ENCODE measurements at places on chromosomes 16 and 17. TPM values are rescaled to one million over a fixed set of nuclear protein-coding genes. Genes with fewer than 3 reads are reported as not detected.
A peak's percentile ranks its signal among the peaks of the same experiment; 100 is the strongest.

Gene NUP88
- total RNA-seq: 103 TPM

DNA sequence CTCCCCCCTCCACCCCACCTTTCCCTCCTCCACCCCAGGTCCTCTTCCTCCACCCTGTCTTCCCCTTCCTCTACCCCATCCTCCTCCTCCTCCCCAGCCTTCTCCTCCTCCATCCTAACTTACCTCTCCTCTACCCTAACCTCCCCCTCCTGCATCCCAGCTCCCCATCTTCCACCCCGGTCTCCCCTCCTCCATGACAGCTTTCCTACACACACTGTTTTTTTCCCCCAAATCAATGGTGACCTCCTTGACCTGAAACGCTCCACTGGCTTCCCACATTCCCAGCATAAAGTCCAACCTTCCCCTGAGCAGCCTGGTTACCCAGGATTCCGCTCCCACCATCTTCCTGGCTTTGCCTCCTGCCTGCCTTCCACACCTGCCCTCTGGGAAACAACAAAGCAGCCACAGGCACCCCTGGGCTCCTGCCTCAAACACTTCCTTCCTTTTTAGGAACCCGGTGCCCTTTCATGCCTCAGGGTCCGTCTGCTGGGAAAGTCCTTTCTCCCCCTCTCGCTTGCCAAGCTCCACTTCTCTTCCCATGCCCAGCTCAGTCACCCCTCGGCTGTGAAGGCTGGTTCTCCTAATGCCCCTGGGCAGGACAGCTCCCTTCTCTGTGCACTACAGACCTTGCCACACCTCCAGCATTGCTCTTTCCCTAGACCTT, 2.1 kb downstream of the RGS9 start:
- H3K4me3 ChIP-seq: no peak overlapping the region
- no peak for DNase-seq
- H3K27me3 ChIP-seq: no peaks in the 10 kb centered on the region
- H3K4me1 ChIP-seq: peaks cover 11% of the 10 kb centered on the region
- H3K27ac ChIP-seq: no peak overlapping the region

- no peak for DNase-seq
- no peaks in the 10 kb centered on the region for H3K4me1 ChIP-seq
- H3K27ac ChIP-seq: no peak overlapping the region
- H3K36me3 ChIP-seq: peaks cover 3% of the 10 kb centered on the region
- no peaks in the 10 kb centered on the region for H3K27me3 ChIP-seq
Measured at GRCh38 chr16:3748307-3748706, 31.0 kb upstream of the TRAP1 start.

DNA sequence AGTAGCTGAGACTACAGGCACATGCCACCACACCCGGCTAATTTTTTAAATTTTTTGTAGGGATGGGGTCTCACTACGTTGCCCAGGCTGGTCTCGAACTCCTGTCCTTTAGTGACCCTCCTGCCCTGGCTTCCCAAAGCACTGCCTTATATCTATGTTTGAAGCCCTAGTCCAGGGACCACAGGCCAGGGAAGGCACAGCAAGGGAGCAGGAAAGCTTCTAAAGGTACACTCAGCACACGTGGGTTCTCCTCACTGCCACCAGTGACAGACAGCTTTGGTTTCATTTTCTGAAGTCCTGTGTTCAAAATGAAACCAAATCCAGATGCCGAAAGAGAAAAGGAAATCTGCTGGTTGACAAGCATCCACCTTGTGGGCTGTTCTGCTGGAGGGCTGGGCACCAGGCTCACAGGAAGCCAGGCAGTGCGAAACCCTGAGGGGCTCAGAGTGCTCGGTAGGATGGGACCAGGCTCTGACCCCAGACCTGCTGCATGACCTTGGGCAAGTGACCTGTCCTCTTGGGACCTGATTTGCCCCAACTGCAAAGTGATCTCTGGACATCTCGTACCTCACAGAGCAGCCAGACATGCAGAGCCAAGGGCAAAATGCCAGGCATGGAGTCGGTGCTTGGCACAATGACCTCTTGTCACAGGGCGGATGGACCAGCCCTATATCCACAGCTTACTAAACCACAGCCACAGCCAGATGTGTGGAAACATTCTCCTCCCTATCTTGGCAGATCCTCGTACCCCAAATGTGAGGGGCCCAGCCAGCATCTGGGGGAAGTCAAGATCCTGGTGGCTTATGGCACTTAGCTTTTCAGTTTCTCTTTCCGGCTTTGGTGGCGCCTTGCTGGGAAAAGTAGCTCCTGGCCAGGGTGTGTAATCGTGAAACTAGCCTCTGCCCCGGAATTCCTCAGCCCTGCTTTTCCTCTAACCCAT, 2.8 kb upstream of the SOCS1 start:
- no peak for DNase-seq
- H3K4me1 ChIP-seq: peaks cover 13% of the 10 kb centered on the region
- H3K27ac ChIP-seq: no peak overlapping the region
- H3K36me3 ChIP-seq: no peaks in the 10 kb centered on the region
- no peak overlapping the region for H3K4me3 ChIP-seq
- H3K27me3 ChIP-seq: no peaks in the 10 kb centered on the region

Gene HES7
- total RNA-seq: 2.9 TPM

- H3K4me1 ChIP-seq: peaks cover 62% of the 10 kb centered on the region
- H3K4me3 ChIP-seq: peak overlapping the region; percentile 86
- no peaks in the 10 kb centered on the region for H3K27me3 ChIP-seq
- no peak overlapping the region for H3K27ac ChIP-seq
Measured at GRCh38 chr17:64503821-64504768, 2.0 kb downstream of the DDX5 start.

Gene ITGAL
- total RNA-seq: not detected

GRCh38 chr16:86789621-86790051, 211.3 kb downstream of the FOXL1 start:
- H3K27me3 ChIP-seq: no peaks in the 10 kb centered on the region
- no peaks in the 10 kb centered on the region for H3K36me3 ChIP-seq
- peak; percentile 5 for DNase-seq
- peaks cover 4% of the 10 kb centered on the region for H3K4me1 ChIP-seq
- H3K4me3 ChIP-seq: no peak overlapping the region

Gene HS3ST6
- not detected for total RNA-seq

Gene SLFN5
- 14.5 TPM for total RNA-seq

Gene TLCD3B
- 0.47 TPM for total RNA-seq

- no peak overlapping the region for H3K27ac ChIP-seq
- peak; percentile 55 for DNase-seq
- no peaks in the 10 kb centered on the region for H3K27me3 ChIP-seq
- H3K4me3 ChIP-seq: no peak overlapping the region
- H3K4me1 ChIP-seq: peaks cover 5% of the 10 kb centered on the region
Measured at GRCh38 chr17:3710951-3711383, 12.7 kb upstream of the HASPIN start.

DNA sequence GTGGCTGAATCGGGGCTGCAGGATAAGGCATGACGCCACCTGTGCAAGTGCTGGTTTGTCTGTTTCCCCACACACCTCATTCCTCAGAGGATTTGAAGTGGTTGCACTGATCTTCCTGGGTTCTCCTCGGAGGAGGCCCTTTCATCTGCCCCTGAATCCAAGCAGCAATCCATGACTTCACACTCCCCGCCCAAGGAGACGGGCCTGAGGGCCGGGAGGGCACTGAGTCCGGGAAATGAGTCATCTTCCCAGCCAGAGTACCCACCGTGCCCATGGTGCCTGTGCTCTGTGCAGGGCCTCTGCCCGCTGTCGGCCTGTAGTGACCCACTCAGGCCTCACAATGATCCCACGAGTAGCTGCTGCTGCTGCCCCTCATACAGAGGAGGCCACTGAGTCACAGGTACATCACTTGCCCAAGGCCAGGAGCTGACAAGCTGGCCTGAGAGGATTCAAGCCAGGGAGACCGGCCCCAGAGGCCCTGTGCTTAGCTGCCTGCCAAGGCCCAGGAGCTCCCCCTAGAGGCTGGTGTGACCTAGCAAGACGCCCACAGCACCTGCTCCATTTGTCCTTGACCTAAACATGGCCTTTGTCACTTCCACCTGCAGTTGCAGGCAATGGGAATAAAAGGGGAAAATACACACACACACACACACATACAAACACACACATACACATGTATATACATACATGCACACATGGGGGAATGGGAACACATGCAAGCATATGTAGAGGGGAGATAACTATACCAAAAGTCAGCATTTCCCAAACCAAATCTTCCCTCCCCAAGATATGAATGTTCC, 240.0 kb downstream of the C16orf95 start:
- peak; percentile 65 for DNase-seq
- no peak overlapping the region for H3K27ac ChIP-seq
- H3K4me3 ChIP-seq: no peak overlapping the region
- no peaks in the 10 kb centered on the region for H3K36me3 ChIP-seq
- no peaks in the 10 kb centered on the region for H3K27me3 ChIP-seq
- peaks cover 6% of the 10 kb centered on the region for H3K4me1 ChIP-seq

DNA sequence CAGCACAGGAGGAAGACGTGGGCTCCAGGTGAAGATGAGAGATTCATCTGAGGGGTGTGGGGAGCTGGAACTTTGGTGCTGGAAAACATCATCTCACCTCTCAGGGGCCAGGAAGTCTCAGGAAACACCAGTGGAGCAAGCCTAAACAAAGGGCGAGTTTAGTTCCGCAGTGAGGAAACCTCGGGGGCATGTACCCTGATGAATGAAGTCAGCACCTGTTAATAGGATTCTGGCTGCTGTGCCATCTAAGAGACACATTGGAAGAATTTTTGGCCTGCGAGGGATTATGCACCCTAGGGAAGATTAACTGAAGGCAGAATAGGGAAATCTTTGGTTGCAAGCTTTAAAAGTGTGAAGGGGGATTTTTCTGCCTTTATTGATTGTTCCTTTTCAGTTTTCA, 94.7 kb upstream of the CACNG5 start:
- peaks cover 22% of the 10 kb centered on the region for H3K36me3 ChIP-seq
- no peak overlapping the region for H3K27ac ChIP-seq
- H3K27me3 ChIP-seq: no peaks in the 10 kb centered on the region
- no peak overlapping the region for H3K4me3 ChIP-seq
- no peaks in the 10 kb centered on the region for H3K4me1 ChIP-seq
- no peak for DNase-seq

Gene CA7
- not detected for total RNA-seq

GRCh38 chr16:70701036-70701435, 15.2 kb upstream of the MTSS2 start:
- no peaks in the 10 kb centered on the region for H3K36me3 ChIP-seq
- no peak for DNase-seq
- no peak overlapping the region for H3K4me3 ChIP-seq
- peaks cover 16% of the 10 kb centered on the region for H3K4me1 ChIP-seq

GRCh38 chr16:82583422-82583821, 43.3 kb upstream of the CDH13 start:
- no peak for DNase-seq
- peaks cover 37% of the 10 kb centered on the region for H3K27me3 ChIP-seq
- H3K4me1 ChIP-seq: no peaks in the 10 kb centered on the region
- H3K4me3 ChIP-seq: no peak overlapping the region
- H3K36me3 ChIP-seq: no peaks in the 10 kb centered on the region
- no peak overlapping the region for H3K27ac ChIP-seq

- H3K27me3 ChIP-seq: peaks cover 91% of the 10 kb centered on the region
Measured at GRCh38 chr17:77723909-77724875, 234.3 kb upstream of the TNRC6C start.

DNA sequence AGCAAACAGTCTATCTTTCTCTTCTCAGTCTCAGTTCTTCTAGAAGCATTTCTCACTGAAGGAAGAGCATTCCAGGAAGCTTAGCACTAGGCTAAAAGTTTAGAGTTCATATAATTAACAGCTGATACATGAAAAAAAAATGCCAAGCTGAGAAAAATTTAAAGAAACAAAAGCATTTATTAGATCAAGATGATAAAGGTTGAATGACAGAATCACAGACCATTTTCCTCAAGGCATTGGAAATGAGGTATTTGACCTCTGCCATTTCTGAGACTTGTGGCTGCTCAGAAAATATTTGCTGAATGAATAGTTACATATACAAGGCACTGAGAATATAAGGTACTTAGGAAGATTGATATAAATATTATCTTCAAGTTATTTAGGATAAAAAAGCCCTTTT, 901.6 kb upstream of the GOT2 start:
- no peak overlapping the region for H3K4me3 ChIP-seq
- H3K27ac ChIP-seq: no peak overlapping the region
- no peaks in the 10 kb centered on the region for H3K4me1 ChIP-seq
- H3K27me3 ChIP-seq: no peaks in the 10 kb centered on the region
- peak; percentile 44 for DNase-seq

DNA sequence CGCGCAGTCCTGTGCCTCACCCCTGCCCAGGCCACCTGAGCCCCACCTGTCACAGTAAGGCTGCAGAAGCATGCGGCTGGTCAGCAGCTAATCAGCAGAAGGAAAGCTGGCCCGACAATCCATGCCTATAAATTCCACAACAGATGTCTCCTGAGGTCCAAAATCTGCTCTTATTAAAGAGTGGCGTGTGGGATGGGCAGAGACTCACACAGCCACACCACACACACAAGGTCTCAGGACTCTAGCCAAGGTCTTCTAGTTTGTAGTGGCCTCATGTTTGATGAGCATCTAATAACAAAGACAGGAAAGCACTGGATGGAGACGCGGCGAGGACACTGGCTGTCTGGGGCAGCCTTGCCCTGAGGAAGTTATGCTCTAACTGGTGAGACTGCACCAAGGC, 55.9 kb downstream of the ANKRD11 start:
- no peak for DNase-seq
- H3K4me3 ChIP-seq: no peak overlapping the region
- no peak overlapping the region for H3K27ac ChIP-seq

GRCh38 chr16:84159007-84159406, 13.9 kb downstream of the DNAAF1 start:
- H3K36me3 ChIP-seq: no peaks in the 10 kb centered on the region
- H3K27ac ChIP-seq: no peak overlapping the region
- H3K27me3 ChIP-seq: peaks cover 5% of the 10 kb centered on the region

DNA sequence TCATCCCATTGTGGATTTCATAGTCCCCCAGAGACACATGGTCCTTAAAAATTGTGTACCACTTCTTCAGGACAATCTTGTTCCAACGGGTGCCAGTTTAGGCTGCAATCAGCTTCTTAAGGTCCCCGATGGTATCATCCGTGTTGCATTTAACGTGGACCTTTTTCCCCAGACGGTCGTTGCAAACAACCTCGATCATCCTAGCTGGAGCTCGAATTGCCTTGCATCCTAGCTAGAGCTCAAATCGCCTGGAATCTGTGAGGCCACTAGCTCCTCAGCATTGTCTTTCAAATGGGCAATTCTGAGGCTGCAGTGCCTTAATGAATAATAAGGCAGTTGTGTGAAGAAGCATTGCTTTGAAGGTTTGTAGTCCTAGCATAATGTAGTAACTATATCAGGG, 37.7 kb upstream of the RHBDL3 start:
- no peaks in the 10 kb centered on the region for H3K36me3 ChIP-seq
- no peaks in the 10 kb centered on the region for H3K4me1 ChIP-seq
- H3K4me3 ChIP-seq: no peak overlapping the region
- no peak overlapping the region for H3K27ac ChIP-seq

All from PC-3 (cell line).